CD4-positive, alpha-beta memory T cell (primary cell): ENCODE measurements at places on chromosomes 5 and 9. TPM values are rescaled to one million over a fixed set of nuclear protein-coding genes. Genes with fewer than 3 reads are reported as not detected.

The PTPN3 gene
- not detected for total RNA-seq

The POC5 gene
- 15.1 TPM for total RNA-seq

The ACOT12 gene
- 0.41 TPM for total RNA-seq

The PKD2L2 gene
- total RNA-seq, result not detected

The HTR1A gene
- total RNA-seq, result not detected
